Upper lobe of right lung (tissue), 1 donor: ENCODE measurements at places on chromosomes 1 and 21.

- peak; percentile 25 for DNase-seq
Observed at GRCh38 chr1:41355356-41355755, 5.9 kb upstream of the FOXO6 start.

DNA sequence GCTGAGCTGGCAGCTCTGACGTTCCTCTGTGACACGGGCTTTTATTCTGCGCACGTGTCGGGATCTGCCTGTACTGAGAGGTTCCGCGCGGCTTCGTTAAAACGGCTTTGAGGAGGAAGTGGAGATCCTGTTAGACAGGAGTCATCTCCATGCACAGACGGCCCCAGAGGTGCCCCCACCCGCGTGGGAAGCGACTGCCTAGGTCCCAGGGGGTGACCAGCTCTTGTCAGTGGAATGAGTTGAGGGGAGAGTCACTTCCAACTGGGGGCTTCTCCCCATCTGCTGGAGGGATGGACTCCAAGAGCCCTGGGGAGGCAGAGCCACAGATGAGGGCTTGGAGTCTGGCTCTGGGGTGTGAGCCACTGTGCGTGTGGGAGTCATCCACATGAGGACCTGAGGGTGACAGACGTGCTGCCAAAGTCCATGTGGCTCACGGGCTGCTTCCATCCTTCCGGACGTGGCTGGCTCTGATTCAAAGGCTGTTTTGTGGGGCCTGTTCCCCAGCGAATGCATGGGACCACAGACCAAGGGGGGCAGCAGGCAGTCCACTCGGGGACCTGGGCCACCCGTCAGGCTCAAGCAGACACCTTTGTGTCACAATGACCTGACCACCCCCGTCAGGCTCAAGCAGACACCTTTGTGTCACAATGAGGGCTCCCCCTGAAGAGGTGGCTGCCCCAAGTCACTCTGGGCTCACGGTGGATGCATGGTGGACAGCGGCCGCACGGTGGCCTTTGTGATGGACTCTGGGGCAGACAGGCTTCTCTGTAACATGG lies 26.8 kb downstream of the PTTG1IP start:
- DNase-seq, result no peak

DNA sequence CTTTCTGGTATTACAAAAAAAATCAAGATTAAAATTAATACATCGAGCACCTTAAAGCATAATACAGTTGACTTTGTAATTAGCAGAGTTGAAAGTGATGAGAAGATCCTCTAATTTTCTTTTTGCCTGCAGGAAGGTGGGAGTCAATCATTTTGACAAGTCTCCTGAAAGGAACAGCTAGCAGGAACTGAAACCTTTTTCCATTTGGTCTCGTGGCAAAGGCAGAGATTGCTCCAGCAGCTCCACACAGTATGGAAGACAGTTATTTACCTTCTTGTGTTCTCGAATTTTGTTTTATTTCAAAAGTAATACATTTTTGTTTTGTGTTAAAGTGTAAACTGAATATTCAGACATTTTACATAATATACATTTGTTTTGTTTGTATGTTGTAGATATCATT lies 7.7 kb downstream of the S100PBP start:
- no peak for DNase-seq

- DNase-seq, result no peak
Observed at GRCh38 chr1:168482106-168482505, 61.7 kb downstream of the XCL2 start.

DNA sequence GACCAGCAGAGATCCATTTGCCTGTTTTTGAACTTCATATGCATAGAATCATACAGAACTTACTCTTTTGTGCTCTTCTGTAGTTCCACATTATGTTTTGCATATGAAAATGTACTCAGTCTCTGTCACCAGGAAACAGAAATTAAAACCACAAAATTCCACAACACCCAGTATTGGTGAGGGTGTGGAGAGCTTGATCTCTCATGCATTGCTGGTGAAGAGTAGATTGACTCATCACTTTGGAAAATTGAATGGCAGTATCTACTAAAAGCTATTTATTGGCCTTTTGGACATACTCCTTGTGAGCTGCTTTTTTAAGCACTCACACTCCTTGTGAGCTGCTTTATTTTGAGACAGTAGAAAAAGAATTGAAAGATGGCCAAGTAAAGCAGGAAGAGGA lies 43.3 kb downstream of the VTCN1 start:
- DNase-seq, result no peak

GRCh38 chr1:2415801-2416208 lies 3.4 kb upstream of the PEX10 start:
- no peak for DNase-seq

GRCh38 chr1:214882616-214883015 lies 199.9 kb upstream of the KCNK2 start:
- DNase-seq, result no peak

- DNase-seq, result no peak
Observed at GRCh38 chr21:45254460-45254930, 33.2 kb downstream of the POFUT2 start.

DNA sequence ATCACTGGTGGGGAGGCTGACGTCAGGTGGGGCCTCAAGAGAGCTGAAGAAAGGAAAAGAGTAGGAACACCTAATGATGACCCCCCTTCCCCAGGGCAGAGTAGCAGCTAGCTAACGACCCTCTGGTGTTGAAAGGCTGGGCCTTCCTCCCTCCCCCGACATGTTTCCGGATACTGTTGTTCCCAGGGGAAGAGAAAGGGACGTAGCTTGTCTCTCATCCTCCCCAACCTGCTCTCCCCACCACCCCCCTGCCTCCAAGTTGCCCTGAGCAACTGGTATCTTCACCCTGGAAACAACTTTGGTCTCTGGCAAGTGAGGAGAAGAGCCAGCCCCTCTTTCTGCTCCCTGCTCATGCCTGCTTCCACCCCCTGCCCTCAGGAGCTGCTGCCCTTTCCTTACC lies 2.4 kb downstream of the SEMA6C start:
- DNase-seq, result no peak

- no peak for DNase-seq
Observed at GRCh38 chr1:53130598-53130877, 11.9 kb downstream of the SLC1A7 start.

DNA sequence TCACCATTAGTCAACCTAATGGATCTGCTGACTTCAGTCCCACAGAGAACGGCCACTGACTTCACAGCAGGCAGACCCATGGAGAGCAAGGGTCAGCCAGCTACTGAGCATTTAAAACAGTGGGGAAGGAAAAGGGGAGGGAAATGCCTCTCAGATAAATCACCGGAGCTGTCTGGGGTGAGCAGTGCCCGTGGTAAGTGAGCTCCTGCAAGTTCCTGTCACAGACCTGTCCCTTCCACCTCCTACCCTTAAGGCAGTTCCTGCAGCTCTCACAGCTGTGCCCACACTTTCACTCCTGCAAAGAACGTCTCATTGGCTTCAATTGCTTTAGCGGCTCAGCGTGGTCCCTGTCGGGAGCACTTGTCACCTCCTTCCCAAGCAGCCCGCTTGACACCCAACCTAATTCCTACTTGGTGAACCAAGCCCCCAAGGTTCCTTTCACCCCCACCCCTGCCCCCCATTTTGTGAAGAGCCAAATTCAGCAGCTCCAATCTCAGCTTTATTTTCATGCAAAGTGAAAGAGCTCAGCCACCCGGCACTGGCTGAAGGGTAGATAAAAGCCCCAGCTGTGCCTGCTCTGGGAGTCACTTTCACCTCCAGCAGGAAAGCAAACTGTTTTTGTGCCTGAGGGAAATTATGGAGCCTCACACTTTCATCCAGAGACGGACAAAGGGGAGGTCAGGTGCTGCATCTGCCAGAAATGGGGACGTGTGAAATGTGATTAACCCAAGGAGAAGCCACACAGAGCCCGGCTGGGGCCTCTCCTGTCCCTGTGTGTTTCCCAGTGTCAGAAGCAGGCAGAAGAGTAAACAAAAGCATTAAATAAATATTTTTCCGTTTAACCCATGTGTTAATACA lies 306.2 kb downstream of the TTLL7 start:
- no peak for DNase-seq

GRCh38 chr1:67735206-67735605 lies 50.2 kb downstream of the GADD45A start:
- no peak for DNase-seq

DNA sequence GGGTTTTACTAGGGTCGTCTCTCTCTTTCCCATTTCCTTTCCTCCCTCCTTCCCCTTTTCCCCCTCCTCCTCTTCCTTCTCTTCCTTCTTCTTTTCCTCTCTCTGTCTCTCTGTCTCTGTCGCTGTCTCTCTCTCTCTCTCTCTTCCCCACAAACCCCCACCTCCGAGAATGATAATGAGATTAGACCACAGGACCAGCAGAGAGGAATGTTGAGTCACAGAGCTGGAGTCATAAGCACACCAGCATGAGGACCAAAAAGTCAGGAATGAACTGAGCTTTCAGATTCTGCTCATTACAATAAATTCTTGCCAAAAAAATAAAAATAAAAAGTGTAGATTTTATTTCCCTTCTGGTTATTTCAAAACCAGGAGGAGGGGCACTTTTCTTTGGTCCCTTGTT lies 377.4 kb downstream of the LTN1 start:
- no peak for DNase-seq

GRCh38 chr1:172380441-172381244 lies 39.8 kb upstream of the C1orf105 start:
- DNase-seq, result no peak

DNA sequence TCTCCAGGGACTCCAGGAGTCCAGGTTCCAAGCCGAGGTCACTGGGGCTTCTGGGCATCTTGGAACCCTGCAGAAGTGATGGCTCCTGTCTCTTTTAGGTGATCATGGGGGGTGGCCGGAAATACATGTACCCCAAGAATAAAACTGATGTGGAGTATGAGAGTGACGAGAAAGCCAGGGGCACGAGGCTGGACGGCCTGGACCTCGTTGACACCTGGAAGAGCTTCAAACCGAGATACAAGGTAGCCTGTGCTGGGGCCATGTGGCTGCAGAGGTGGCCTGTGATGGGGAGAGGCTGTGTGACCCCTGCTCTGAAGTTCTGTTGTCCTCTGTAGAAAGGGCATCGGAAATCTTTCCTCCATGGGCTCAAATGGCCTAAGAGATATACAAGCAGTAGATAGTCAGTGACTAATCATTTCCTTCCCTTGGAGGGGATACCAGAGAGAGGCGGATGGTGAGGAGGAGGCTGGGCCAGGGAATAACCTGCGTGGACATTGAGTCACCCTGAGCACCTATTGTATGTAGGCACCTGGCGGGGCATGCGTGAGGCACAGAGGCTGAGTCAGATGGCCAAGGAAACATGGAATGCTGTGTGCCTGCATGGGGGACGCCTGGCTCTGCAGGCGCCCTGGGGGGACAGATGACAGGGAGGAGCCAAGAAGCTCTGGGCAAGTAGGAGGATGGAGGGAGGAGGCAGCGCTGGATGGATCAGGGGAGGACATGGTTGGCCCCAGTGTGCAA lies 59.0 kb downstream of the ALPL start:
- no peak for DNase-seq

DNA sequence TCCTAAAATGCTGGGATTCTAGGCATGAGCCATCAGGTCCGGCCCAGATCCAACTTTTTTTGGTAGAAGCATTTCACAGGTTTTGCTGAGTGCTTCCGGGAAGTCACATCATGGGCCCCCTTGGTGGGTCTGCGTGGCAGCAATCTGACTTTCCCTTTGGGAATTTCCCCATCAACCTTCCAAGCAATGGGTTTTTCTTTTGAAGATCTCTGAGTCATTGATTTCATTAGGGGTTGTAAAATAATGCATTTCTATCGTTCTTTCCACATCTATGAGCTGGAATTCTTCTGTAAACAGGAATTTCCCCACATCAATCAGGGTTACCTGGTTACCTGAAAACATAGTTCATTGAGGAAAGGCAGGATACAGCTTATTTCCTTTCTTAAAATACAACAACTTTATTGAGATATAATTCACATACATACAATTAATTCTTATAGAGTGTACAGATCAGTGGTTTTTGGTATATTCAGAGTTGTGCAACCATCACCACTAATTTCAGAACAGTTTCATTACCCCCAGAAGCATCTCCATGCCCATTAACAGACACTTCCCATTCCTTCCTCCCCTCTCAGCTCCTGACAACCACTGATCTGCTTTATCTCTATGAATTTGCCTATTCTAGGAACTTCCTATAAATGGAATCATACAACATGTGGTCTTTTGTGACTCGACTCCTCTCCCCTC lies 9.9 kb upstream of the ZBTB17 start:
- DNase-seq, result no peak

- DNase-seq, result no peak
Observed at GRCh38 chr1:244052016-244052727, 1.1 kb downstream of the ZBTB18 start.

GRCh38 chr1:15207829-15208429 lies 39.1 kb upstream of the FHAD1 start:
- DNase-seq, result peak; percentile 56

GRCh38 chr1:210376836-210377372 lies 48.2 kb downstream of the HHAT start:
- DNase-seq, result no peak

GRCh38 chr1:105585791-105586190 lies 1470.7 kb upstream of the PRMT6 start:
- DNase-seq, result no peak

DNA sequence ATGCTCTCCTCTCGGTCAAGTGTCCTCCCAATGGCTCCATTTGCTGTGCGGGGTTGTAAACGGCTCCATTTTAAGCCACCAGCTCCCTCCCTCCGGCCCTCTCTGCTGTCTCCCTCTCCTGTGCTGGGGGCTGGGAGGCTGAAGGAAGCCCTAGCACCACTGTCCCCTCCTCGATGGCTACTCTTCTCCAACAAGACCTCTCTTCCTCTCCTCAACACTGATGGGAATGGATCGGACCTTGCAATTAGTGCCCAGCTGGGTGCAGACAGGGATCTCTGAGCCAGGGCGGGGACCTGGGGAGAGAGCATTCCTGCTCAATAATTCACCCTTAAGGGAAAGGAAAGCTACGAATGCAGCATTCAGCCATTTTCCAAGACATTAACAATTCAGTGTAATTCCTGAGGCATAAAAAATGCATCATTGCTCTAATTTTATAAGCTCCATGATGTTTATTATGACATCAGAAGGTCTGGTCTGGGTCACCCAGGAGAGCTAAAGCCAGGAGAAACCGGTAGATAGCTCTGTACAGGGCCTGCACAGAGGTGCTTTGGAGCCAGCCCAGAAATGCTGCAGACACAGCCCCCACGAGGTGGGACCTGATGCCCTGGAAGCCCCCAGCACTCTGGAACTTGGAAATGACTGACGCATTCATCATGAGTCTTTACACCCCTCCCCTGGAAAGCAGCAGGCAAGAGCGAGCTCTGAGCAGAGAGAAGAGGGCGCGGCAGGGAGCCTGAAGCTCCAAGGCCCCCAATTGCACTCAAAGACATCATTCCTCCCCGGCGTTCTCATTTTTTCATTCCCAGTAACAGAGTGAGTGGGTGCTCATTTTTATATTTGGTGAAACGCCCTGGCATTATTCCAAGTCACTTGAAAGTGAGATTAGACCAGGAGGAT lies 76.2 kb upstream of the VAMP3 start:
- no peak for DNase-seq

- peak; percentile 48 for DNase-seq
Observed at GRCh38 chr21:44569861-44570517, 3.5 kb upstream of the KRTAP10-4 start.
